Stimulated activated CD4-positive, alpha-beta T cell treated with anti-CD3 and anti-CD28 coated beads, Interleukin-12 subunit alpha, Interleukin-12 subunit beta, amount 100 ng/mL, for 48 hours (primary cell): ENCODE measurements at places on chromosomes 1 and 21.

GRCh38 chr1:158819461-158820443, 11.4 kb upstream of the MNDA start:
- no peak for DNase-seq

GRCh38 chr1:210499956-210500355, 171.3 kb downstream of the HHAT start:
- no peak for DNase-seq

- DNase-seq, result no peak
Measured at GRCh38 chr1:30878016-30878415, 30.5 kb downstream of the SDC3 start.

DNA sequence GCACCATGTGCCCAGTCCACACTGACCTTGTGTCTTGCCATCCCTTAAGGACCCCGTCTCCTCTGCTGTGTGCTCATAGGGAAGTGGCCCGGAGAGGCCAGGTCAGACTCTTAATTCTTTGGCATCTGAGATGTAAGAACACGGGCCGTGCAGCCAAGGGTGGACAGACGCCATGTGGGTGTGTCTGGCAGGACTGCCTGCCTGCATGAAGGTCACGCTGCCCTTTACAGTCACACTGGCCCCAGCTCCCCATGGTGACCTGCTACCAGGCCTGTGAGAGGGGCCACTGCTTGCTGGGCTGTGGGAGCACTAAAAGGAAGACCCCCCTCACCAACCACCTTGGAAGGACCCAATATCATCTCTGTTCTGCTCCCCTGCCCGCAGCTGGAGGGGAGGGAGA, 17.7 kb downstream of the DHRS3 start:
- DNase-seq, result no peak

GRCh38 chr1:242128951-242129502, 130.1 kb upstream of the MAP1LC3C start:
- no peak for DNase-seq

DNA sequence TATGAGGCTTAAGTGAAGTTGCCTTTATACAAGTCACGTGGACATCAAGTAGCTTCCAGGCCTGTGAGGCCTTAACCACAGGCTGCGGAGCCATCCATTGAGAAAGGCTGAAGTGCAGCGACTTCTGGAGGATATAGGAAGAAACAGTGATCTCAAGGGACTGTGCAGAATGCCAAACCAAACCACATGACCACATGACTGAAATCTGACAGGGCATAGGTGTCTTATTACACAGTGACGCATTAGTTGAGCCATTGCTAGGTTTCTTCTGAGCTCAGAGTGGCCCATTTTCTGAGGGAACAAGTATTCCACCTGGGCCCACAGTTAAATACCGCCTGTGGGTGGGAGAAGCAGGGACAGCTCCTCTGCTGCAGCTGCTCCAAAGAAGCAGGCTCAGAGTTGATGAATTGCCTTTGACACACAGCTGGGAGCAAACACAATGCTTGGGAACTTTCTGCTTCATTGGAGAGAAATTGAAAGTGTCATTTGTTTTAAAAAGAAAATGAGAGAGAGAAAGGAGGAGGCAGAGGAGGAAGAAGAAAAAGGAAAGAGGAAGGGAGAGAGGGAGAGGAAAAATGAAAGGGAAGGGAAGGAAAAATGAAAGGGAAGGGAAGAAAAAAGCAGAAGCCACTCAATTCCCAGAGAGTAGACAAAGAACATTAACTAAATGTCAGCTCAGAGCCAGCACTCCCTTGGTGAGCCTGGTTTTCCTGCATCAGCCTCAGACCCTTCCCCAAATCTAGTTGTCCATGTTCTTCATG, 94.4 kb downstream of the COLGALT2 start:
- no peak for DNase-seq

- DNase-seq, result no peak
Measured at GRCh38 chr1:86502721-86503405, 34.1 kb downstream of the CLCA1 start.

- no peak for DNase-seq
Measured at GRCh38 chr21:35982717-35983116, 77.6 kb downstream of the SETD4 start.

- no peak for DNase-seq
Measured at GRCh38 chr1:36420409-36420808, 22.7 kb upstream of the LSM10 start.

GRCh38 chr1:189681252-189681919, 796.3 kb downstream of the BRINP3 start:
- no peak for DNase-seq

GRCh38 chr1:213689260-213689659, 298.5 kb upstream of the PROX1 start:
- no peak for DNase-seq

- DNase-seq, result no peak
Measured at GRCh38 chr1:78141531-78142231, 95.9 kb downstream of the GIPC2 start.

GRCh38 chr1:24454673-24455072, 39.1 kb downstream of the NIPAL3 start:
- DNase-seq, result no peak

DNA sequence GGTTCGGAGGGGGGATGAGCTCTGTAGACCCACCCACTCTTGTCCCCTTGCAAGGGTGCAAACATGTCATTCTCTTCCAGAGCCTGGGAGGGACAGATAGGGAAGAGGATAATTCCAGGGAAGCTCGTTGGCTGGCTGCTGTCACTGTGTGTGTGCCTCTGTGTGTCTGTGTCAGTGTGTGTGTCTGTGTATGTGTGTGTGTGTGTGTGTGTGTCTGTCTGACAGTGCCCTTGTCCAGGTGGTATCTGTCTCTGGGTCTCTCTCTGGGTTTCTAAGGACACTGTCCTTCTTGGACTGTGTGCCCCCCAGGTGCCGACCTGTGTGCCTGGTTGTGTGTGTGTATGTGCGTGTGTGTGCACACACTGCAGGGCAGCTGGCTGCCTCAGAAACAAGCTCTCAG, 90.5 kb downstream of the ACTL8 start:
- no peak for DNase-seq

DNA sequence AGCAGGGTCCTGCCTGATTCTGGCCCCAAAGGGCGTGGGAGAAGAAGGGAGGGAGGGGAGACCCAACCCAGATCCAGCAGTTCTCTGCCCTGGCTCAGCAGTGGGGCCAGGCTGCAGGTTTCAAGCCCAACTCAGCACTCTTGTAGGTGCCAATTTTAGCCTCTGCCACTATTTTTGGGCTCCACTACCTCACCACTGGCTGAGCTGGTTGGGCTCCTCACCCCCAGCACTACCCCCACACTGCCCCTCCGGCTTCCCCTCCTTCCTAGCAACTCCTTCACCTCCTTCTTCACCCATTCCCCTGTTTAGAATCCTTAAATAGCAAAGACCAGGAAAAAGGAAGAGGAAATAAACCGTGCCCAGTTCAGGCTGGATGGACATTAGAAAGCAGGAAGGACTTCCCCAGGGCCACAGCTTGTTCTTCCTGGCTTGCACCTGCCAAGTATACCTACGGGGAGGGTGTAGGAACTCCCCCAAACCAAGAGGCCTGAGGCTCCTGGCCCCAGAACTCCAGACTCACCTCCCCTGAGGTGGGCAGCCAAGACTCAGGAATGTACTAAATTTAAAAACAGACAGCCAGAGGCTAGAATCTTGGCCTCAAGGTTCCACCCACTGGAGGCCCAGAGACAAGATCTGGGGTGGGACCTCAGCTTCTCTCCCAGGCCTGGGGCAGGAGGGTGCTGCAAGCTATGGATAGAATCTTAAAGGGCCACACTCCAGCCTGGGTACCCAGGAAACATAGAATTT, 1.4 kb upstream of the ARHGEF2 start:
- DNase-seq, result no peak

DNA sequence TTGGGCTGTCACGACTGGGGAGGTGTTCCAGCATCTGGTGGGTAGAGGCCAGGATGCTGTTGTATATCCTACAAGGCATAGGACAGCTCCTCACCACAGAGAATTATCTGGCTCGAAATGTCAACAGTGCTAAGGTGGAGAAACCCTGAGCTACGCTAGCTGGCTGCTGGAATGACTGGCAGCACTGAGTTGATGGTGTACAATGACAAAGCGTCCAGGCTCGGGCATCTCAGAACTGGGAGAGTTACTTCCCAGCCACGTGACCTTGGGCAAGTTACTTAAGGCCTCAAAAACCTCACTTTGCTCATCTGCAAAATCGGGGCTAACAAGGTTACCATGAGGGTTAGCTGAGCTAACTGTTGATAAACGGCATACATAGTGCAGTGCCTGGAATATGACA, 35.4 kb downstream of the GPR161 start:
- no peak for DNase-seq

DNA sequence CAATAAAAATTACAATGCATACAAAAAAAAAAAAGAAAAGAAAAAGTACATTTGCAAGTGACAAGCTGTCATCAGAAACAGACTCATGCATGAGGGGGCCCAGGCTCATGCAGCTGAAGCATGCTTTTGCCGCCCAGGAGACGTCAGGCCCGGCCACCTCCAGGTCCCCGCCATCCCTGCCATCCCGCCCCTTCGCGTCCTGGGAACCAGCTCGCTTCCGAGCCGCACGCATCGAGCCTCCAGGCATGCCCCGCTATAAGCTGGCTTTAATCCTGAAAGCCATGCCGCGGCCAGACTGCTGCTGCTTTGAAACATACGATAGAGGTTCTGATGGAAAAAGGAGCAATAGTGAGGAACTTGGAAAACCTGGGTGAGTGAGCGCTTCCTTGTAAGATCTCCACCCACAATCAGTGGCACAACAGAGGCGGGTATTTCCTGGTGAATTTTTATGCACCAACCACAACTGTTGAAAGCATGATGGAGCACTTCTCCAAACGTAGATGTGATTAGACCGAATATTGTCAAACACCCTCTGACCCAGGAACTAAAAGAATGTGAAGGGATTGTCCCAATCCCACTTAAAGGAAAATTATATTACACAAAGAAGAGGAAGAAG, 113.7 kb downstream of the FAF1 start:
- DNase-seq, result no peak

- DNase-seq, result no peak
Measured at GRCh38 chr1:6241887-6242740, 1.9 kb upstream of the HES3 start.

GRCh38 chr1:163195728-163196448, 6.8 kb downstream of the RGS5 start:
- no peak for DNase-seq

DNA sequence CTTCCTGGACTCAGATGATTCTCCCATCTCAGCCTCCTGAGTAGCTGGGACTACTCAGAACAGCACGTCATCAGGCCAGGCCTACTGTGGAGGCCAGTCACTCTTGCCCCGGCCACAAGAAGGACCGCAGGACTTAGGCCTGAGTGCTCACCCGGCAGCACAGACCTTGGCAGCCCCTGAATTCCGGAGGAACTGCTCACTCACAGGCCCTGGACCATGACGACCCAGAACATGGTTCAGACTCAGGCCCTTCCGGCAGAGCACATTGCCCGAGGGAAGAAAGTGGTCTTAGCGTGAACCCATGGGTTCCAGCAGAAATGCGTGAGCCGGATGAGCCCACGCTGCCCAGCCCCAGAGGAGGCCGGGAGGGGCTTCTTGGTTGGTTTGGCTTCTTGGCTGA, 177.3 kb upstream of the TMEM51 start:
- no peak for DNase-seq

DNA sequence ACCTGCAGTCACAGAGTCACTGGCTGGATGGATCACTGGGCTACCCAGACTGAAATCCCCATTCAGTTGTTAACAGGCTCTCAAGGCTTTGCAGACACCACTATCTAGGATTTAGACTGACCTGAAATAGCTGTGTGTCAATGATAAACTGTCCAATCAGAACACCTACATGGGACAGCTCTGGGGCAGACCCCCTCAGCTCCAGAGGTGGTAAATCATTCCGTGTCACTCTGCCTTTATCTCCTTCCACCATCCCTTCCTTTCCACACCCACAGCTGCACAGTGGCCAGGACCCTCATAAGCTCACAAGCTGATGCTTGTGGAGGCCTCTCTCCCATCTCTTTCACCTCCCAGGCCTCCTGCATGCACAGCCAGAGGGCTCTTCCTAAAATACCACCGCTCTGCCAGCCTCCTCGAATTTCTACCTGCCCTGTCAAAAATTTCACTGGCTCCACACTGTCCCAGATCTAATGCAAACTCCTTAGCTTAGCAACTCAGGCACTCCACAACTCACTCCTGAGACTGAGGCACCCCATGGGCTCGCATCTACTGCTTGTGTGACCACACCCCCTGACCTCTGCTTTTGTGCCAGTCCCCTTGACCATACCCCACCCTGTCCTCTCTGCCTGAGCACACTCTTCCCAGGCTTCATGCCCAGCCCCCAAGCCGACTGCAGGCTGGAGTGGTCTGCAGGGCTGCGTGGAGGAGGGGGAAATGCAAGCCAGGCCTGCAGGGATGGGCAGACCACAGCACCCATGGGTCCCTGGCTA, 5.8 kb downstream of the CAPZB start:
- DNase-seq, result no peak

GRCh38 chr21:39461419-39461818, 9.6 kb downstream of the SH3BGR start:
- no peak for DNase-seq

GRCh38 chr1:111334169-111334568, 43.5 kb downstream of the CHIA start:
- DNase-seq, result peak; percentile 35
